ENCODE measurements at places on chromosomes 16 and 17.

DNA sequence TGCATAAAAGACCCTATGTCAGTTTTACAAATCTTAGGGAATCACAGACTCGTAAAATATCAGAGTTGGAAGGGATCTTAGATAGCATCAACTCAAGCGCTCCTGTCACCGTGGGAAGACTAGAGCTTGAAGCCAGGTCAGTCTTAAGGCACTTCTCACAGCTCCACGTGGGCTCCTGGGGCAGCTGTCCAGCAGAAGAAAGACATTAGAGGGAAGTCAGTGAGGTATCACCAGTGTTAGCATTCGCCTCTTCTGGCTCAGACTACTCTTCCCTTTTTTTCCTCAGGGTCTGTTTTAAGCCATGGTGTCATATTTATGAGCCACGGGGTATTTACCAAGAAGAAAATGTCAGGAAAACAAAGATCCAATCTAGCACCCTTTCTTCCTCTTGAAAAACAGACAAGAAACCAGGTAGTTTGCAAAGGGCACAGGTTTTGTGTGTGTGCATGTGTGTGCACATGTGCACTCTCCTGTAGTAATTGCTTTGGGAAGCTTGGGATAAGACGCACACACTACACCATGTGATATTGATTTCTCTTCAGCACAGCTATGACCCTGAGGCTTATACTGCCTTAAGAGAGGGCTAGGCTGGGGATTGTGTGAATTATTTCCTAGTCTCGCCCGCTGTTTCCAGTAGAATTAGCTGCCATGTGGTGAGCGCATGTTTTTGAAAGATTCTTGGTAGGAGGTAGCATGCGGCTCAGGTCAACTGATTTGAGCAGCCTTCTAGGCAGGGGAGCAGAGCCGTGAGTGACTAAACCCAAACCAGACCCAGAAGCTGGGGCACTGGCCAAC, 61.0 kb upstream of the ELAC2 start:
- DNase-seq, result no peak

GRCh38 chr17:51479303-51479702, 219.0 kb downstream of the UTP18 start:
- DNase-seq, result no peak

DNA sequence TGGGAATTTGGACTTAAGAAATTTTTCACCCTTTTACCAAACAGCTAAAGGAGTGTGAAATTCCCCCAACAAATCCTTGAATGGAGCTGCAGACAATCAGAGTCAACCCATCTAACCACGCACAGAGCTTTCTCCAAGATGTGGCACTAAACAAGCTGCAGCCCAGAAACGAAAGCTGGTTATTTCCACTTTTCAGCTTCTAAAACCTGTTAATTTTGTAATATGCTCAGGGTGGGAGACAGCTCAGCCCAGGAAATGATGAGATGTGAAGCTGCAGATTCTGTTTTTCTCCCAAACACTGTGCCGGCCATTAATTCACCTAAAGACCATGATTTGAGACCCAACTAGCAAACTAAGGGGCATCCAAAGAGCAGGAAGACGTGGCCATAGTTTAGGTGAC, 33.2 kb upstream of the ABR start:
- no peak for DNase-seq

- DNase-seq, result no peak
These were observed 5.9 kb downstream of the AXIN1 start for GRCh38 chr16:346587-346986.

- no peak for DNase-seq
These were observed at the start of gene CX3CL1 for GRCh38 chr16:57372372-57373116. Gene CX3CL1 (plus strand): TSS chr16:57372490. CDS start chr16:57372569, 79 bp downstream.

Data from NCI-H510A (cell line).